T-helper 2 cell treated with Interferon-gamma antibody and Interleukin-4, amounts not matched to agents 100 ng/mL and 5 ng/mL, for 36 hours (primary cell): ENCODE measurements at places on chromosomes 4 and X. TPM values are rescaled to one million over a fixed set of nuclear protein-coding genes. Genes with fewer than 3 reads are reported as not detected.

The P2RY8 gene
- 126 and 127 TPM in 2 replicates for total RNA-seq

The ARHGAP10 gene
- 21.2 and 21.7 TPM in 2 replicates for total RNA-seq

The LPAR4 gene
- total RNA-seq, result not detected in 2 replicates

The DCAF4L1 gene
- total RNA-seq, result 0.16 and 0.32 TPM in 2 replicates

The STEEP1 gene
- 19.8 and 21.0 TPM in 2 replicates for total RNA-seq

The NRK gene
- total RNA-seq, result not detected in 2 replicates

The ARHGAP24 gene
- not detected in 2 replicates for total RNA-seq

The BLTP1 gene
- 31.6 and 36.4 TPM in 2 replicates for total RNA-seq

The SLC26A1 gene
- 0.43 TPM in 1 of 2 replicates, not detected in the other for total RNA-seq

The NUDT10 gene
- total RNA-seq, result 0.11 and 0.39 TPM in 2 replicates

The STK32B gene
- not detected in 2 replicates for total RNA-seq

The SMC1A gene
- total RNA-seq, result 130 and 142 TPM in 2 replicates

The FAM47A gene
- total RNA-seq, result not detected in 2 replicates

The CWH43 gene
- not detected in 2 replicates for total RNA-seq

The HPSE gene
- 10.4 and 10.6 TPM in 2 replicates for total RNA-seq

The TMEM47 gene
- not detected in 2 replicates for total RNA-seq

The USP26 gene
- total RNA-seq, result not detected in 2 replicates

The TEX13B gene
- not detected in 2 replicates for total RNA-seq

The GAGE12F gene
- not detected in 2 replicates for total RNA-seq

The FAM53A gene
- total RNA-seq, result 0.95 and 2.7 TPM in 2 replicates

The MAGEH1 gene
- total RNA-seq, result 14.0 and 14.5 TPM in 2 replicates

The PABPC5 gene
- not detected in 2 replicates for total RNA-seq

The CCDC158 gene
- total RNA-seq, result not detected in 2 replicates

The TEX13D gene
- total RNA-seq, result not detected in 2 replicates

The TMEM154 gene
- total RNA-seq, result 27.6 and 29.7 TPM in 2 replicates

The FMR1NB gene
- not detected in 2 replicates for total RNA-seq

The JADE3 gene
- total RNA-seq, result 1.1 and 1.2 TPM in 2 replicates

The VSIG1 gene
- total RNA-seq, result 6.7 and 9.0 TPM in 2 replicates

The POU4F2 gene
- total RNA-seq, result not detected in 2 replicates

The PRICKLE3 gene
- total RNA-seq, result 12.3 and 12.7 TPM in 2 replicates

The APLN gene
- total RNA-seq, result 0.05 and 0.07 TPM in 2 replicates

The CD38 gene
- total RNA-seq, result 176 and 178 TPM in 2 replicates

The USP38 gene
- 24.9 and 25.7 TPM in 2 replicates for total RNA-seq

The CXCL13 gene
- 0.30 TPM in 1 of 2 replicates, not detected in the other for total RNA-seq

The HSFX3 gene
- not detected in 2 replicates for total RNA-seq
